ENCODE measurements at places on chromosomes 4 and X.

- no peak for DNase-seq
These were observed 21.9 kb downstream of the POU3F4 start for GRCh38 chrX:83529950-83530349.

GRCh38 chrX:71304561-71304960, 3.0 kb downstream of the ITGB1BP2 start:
- no peak for DNase-seq

DNA sequence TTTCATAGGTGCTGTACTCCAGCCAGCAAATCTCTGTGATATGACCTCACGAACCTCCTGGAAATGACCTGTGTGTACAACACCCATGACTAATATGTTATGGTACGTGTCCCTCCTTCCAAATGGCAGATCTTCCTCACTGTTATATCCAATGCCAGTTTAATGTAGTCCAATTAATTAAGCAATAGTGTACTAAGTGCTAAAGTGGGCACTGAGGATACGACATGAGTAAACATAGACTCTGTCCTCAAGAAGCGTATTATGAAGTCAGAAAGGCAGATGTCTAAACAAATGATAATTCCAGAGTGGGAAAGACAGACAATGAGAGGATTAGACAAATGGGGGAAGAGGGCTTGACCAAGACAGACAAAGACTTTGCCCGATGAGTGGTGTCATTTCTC, 33.9 kb downstream of the GPRIN3 start:
- DNase-seq = no peak

GRCh38 chrX:110284159-110284558, 33.7 kb downstream of the AMMECR1 start:
- no peak for DNase-seq

DNA sequence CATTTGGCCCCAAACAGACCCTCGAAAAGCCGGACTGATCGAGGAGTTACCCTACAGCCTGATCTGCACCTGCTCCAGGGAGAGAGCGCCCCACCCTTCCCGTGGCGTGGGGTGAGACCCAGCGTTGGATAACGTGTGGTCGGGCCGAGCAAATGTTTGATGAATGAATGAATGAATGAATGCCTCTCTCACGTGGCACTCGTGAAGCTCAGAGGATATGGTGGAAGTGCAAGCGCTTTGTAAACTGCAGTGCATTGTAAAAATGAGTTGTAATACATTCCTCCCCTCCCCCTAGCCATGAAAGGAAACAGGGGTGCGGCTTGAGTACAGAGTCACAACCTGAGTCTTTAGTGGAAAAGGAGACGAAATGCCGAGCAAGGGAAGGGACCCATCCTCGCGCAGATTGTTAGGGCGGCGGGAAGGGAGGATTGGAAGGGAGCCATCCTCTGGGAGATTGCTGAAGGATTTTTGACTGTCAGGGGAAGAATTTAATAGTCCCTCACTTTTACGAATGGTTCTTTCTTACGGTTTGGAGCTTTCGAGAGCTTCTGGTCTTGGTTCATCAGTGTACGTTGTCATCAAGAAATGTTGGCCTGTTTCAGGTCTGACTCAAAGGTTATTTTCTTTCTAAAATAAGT, 772 bp upstream of the FBXW7 start:
- no peak for DNase-seq

DNA sequence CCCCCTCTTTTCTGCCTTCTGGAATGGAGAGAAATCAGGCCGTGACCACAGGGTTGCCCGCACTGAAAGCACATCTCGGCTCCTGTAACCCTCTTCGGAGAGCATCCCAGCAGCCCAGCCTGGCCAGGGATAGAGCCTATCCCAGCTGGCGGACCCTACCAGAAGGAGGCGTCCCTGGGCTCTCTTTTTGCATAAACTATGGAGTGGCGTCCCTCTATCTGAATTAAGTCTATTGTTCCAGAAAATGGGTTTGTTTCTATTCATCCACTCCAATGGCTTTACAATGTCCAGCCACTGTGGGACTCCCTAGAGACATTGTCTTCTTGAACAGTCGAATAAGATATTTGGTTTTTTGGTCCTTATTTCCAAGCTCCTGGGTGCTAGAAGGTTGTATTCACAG, 689 bp upstream of the NHSL2 start:
- peak; percentile 13 for DNase-seq

- no peak for DNase-seq
These were observed 87.8 kb downstream of the PPA2 start for GRCh38 chr4:105386012-105386411.

DNA sequence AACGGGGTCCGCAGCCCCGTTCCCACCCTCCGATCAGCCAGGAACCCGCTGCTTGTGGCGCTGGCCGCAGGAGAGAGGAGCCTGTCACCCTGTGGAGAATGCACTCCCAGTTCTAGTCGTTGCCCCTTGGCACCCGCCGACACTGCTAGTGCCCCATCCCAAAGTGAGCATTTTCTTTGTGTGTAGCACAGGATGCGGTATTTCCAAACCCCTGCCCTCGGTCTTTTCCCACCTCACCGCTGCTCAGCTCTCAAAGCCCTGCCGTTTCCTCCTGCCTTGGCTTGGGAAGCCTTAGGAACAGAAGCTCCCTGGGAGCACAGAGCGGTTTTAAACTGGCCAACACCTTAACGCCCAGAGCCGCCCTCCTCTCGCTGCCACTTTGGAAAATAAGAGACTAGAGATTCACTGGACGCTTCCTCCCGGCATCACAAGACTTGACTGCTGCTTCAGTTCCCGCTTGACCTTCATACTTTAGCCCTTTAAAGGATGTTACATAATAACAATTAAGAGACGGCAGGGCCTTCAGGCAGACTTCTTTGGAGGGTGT, 772 bp downstream of the CYP4V2 start:
- peak; percentile 89 for DNase-seq

GRCh38 chr4:40306226-40306625, 28.9 kb upstream of the CHRNA9 start:
- no peak for DNase-seq

DNA sequence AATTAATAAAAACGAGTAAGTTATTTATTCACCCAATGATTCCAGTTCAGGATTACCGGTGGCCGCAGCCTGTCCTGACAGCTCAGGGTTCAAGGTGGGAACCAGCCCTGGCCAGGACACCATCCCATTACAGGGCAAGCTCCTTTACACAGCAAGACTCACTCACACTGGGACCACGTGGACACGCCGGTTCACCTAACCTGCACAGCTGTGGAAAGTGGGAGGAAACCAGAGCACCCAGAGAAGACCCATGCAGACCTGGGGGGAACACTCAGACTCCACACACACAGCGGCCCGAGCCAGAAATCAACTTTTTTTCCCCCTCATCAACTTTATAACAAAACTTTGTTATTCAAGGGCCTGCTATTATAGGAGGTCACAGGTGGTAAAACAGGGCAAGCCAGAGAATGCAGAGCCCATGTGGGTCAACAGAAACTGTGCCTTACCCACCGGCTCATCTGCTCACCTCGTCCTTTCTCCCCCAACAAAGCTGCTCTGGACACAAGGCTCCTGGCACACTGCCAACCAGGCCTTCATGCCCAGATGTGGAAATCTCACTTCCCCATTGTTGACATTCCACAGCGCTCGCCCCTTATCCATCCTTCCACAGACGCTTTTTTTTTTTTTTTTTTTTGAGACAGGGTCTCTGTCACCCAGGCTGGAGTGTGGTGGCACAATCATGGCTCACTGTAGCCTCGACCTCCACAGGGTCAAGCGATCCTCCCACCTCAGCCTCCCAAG, 8.0 kb upstream of the ODAPH start:
- DNase-seq = no peak

- DNase-seq = no peak
These were observed 77.9 kb downstream of the PSAPL1 start for GRCh38 chr4:7356667-7357310.

DNA sequence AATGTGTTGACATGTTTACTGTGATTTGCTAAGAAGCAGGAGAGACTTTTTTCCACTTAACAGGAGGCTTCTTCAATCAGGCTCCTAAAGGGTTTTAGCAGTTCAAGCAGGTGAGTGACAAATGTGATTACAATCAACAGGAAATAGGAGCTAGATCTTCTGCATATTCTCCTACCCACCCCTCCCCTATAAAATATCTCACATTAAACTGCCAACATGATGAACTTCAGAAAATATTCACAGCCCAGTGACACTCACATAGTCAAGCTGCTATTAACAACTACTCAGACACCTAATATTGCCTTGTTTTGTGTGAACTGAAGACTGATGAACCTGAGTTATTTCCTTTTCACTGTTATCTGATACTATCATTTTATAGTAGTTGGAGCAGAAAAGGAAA, 55.9 kb upstream of the ANTXR2 start:
- DNase-seq = no peak

Measured in retina (tissue), 1 donor.